ENCODE measurements at places on chromosomes 6 and 20.

DNA sequence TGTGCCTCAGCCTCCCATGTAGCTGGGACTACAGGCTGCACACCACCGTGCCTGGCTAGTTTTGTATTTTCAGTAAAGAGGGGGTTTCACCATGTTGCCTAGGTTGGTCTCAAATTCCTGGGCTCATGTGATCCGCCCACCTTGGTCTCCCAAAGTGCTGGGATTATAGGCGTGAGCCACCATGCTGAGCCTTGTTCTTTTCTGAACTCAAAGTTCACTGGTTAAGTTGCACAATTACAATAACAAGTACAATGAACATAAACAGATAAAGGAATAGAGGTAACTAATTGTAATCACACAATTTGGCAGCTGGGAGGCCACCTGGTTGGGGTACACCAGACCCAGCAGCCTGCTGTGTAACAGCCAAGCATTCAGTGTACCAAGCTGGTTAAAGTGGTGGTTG lies 6.7 kb downstream of the NUDT3 start:
- no peak overlapping the region for H3K27ac ChIP-seq
- H3K36me3 ChIP-seq: no peaks in the 10 kb centered on the region
- no peak for DNase-seq
- no peaks in the 10 kb centered on the region for H3K27me3 ChIP-seq
- no peak overlapping the region for H3K4me3 ChIP-seq
- H3K4me1 ChIP-seq: peaks cover 6% of the 10 kb centered on the region

DNA sequence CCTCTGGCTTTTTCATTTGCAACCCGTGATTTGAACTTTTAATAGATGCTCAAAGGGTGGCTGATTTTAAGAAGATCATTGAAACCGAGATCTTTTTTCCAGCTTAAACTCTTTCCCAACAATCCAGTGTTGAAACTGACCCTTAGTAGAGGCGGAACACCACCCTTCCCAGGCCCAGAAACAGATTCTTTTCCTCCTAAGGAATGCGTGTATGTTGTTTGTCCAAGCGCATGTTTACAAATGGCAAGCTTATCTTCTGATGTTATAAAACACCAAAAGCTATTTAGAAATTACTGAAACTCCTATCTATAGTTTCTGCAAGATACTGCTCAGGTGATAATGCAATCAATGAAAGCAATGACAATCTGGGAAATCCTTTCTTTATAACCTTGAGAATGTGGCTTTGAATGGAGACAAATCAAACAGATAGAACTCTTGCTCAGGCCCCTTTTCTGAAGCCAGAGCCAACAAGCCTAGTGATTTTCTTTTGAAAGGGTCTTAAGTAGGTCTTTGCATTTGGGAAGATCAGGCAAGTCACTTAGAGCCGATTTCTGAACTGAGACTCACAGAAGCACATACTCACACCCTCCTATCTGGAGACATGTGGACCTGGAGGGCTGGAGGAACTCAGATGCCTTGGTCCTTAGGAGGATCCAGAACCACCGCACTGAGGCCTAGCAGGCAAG lies 9.1 kb downstream of the BANF2 start:
- H3K36me3 ChIP-seq: no peaks in the 10 kb centered on the region
- no peak overlapping the region for H3K27ac ChIP-seq
- H3K27me3 ChIP-seq: no peaks in the 10 kb centered on the region
- no peaks in the 10 kb centered on the region for H3K4me1 ChIP-seq

- no peak overlapping the region for H3K4me3 ChIP-seq
- no peaks in the 10 kb centered on the region for H3K36me3 ChIP-seq
- H3K27ac ChIP-seq: no peak overlapping the region
- no peaks in the 10 kb centered on the region for H3K27me3 ChIP-seq
These were observed 39.1 kb upstream of the AKIRIN2 start for GRCh38 chr6:87741001-87741650.

DNA sequence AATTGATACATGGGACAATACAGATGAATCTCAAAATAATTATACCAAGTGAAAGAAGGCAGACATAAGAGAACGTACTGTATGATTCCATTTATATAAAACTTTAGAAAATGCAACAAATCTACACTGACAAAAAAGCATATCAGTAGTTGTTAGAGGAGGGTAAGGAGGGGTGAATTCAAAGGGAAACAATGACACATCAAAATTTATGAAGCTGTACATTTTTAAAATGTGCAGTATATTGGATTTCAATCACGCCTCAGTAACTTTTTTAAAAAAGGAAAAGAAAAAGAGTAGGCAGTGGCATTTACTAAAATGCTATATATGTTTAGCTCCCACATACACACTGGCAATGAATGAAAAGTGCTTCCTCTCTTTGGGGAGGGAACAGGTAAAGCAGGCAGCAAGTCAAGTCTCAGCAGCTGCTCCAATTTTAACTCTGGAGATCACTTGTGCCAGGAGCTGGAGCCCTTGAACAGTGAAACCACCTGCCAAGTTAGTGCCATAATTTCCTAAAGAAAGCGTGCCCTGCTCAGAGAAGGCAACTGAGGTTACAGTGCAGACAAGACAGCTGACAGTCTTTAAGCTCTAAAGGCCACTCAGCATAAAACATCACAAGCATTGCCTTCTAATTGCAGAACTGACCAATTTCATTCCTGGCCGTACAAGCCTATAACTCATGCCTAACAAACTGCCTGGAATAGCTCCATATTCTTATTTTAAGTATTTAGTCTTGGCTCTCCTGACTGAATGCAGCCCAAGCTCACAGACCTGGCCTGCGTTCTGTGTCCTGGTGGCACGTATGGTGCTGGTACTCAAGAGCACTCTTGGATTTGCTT lies 10.9 kb downstream of the FKBP1A start:
- peaks cover 85% of the 10 kb centered on the region for H3K4me1 ChIP-seq
- H3K27me3 ChIP-seq: no peaks in the 10 kb centered on the region
- no peak overlapping the region for H3K27ac ChIP-seq
- no peak for DNase-seq
- H3K4me3 ChIP-seq: no peak overlapping the region

DNA sequence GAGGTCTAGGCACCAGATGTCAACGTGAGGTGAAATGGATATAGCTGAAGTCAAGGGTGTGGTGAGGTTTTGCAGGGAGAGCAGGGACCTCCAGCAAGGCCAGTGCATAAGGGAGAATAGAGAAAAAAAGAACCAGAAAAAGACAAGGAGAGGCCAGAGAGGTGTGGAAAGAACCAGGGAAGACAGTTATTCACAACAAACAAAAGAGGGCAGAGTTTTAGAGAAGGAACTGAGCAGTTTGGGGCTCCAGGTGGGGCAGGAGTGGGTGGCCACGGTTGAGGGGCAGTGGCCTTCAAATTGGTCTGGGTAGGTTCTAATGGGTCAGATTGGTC lies 11.6 kb upstream of the NQO2 start:
- H3K27ac ChIP-seq: peak overlapping the region; percentile 98
- peaks cover 23% of the 10 kb centered on the region for H3K4me1 ChIP-seq
- no peaks in the 10 kb centered on the region for H3K27me3 ChIP-seq
- no peak for DNase-seq

DNA sequence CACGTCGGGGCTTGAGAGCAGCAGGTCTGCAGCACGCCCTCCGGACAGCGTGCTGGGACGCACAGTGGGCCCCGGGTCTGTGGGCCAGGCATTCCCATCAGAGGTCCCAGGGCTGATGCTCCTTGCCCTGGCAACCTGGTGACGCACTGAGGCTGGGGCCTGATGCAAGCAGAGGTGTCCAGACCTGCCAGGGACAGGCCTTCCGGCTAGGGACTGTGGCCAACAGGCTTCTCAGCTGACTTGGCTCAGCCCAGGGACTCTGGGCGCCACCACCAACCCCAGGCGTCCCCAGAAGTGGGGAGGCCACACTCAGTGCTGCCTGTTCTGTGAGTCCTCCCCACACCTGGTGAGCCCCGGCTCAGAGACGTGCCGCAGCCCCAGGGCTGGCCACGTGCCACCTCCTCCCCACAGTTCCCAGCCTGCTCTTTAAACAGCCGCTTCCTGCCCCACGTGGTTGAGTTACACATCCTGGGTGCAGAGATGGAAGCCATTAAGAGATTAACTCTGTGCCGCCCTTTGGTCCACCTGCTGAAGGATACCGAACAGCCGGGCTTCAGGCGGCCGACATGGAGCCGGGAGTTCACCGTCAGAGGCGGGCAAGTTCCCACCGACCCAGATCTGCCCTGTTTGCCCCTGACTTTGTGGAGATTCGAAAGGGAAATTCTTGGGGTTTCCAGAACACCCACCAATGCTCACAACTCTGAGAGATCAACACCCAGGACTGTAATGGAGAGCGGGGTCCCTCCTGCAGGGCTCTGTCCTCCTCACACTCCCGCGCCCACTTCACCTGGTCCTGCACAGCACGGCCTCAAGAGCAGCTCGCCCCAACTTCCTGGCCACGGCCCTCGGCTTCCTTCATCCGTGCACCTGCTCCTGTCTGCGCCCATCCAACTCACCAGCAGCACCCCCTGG lies 37.6 kb upstream of the ZBP1 start:
- peaks cover 22% of the 10 kb centered on the region for H3K4me1 ChIP-seq
- H3K27me3 ChIP-seq: no peaks in the 10 kb centered on the region
- DNase-seq: peak; percentile 53
- H3K36me3 ChIP-seq: no peaks in the 10 kb centered on the region

DNA sequence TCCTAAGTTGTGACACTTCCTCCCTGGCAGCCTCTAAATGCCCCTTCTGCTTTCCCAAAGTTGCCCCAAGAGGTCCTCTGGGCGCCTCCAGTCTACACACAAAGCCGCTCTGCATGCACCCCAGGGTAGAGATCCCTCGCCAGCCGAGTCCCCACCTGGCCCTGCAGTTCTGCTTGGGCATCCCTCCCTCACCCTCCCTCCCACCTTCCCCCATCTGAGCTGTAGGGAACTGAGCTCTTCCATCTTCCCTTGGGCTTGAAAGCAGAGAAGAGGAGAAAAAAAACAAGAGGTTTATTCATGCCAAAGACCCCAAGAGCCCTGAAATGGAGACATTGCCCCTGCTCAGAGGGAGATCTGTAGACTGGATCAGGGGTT lies 5.7 kb upstream of the FGD2 start:
- no peak overlapping the region for H3K27ac ChIP-seq
- no peak overlapping the region for H3K4me3 ChIP-seq
- H3K36me3 ChIP-seq: no peaks in the 10 kb centered on the region
- DNase-seq: no peak

DNA sequence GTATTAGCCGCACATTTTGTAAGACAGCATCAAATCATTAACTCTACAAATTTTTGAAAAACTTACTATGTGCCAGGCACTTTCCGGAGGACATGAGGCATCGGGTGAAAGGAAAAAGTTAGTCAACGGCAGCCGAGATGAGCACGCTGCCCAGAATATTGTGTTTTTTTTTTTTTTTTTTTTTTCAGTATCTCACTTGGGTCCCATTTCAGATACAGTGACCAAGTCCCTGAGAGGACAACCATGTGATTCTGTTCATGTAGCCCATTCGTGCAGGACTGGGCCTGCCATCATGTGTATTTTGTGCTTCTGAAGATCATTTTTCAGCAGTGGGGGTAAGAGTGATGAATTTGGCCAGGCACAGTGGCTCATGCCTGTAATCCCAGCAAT lies 1.3 kb downstream of the SLA2 start:
- no peaks in the 10 kb centered on the region for H3K27me3 ChIP-seq
- peak overlapping the region; percentile 71 for H3K27ac ChIP-seq
- peaks cover 10% of the 10 kb centered on the region for H3K36me3 ChIP-seq
- peaks cover 45% of the 10 kb centered on the region for H3K4me1 ChIP-seq
- peak overlapping the region; percentile 91 for H3K4me3 ChIP-seq
- no peak for DNase-seq

DNA sequence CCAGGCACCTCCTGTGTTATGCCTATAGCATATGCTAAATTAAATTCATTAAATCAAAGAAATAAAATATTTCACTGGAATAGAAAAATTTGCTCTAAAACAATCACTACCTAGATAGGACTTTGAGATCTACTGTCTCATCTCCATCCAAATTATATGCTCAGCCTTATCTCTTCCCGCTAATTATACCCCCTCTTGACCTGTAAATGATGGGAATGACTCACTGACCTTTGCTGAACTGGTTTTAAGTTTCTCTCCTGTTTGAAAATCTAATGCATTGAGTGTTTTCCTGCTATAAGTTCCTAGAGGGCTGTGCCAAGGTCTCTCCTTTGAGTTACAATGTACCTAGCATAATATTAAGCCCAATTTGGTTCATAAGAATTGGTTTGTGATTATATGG lies 110.1 kb downstream of the BMP2 start:
- H3K36me3 ChIP-seq: no peaks in the 10 kb centered on the region
- H3K27ac ChIP-seq: no peak overlapping the region
- H3K27me3 ChIP-seq: no peaks in the 10 kb centered on the region
- H3K4me1 ChIP-seq: no peaks in the 10 kb centered on the region
- no peak for DNase-seq

GRCh38 chr6:10882657-10883171 lies 873 bp upstream of the GCM2 start:
- no peaks in the 10 kb centered on the region for H3K36me3 ChIP-seq
- no peak for DNase-seq
- H3K27me3 ChIP-seq: peaks cover 5% of the 10 kb centered on the region
- no peaks in the 10 kb centered on the region for H3K4me1 ChIP-seq

GRCh38 chr6:8017705-8018104 lies 46.5 kb downstream of the BLOC1S5 start:
- H3K36me3 ChIP-seq: peaks cover 11% of the 10 kb centered on the region
- H3K27ac ChIP-seq: no peak overlapping the region
- no peaks in the 10 kb centered on the region for H3K4me1 ChIP-seq
- no peak overlapping the region for H3K4me3 ChIP-seq
- no peaks in the 10 kb centered on the region for H3K27me3 ChIP-seq

Data from CD8-positive, alpha-beta memory T cell (primary cell).